ENCODE measurements at places on chromosomes 2 and 18.

GRCh38 chr18:23521907-23522306 is 18.6 kb downstream of the RMC1 start:
- DNase-seq: no peak

- DNase-seq: no peak
These were observed 4.7 kb downstream of the RAB3GAP1 start for GRCh38 chr2:135056790-135057189.

GRCh38 chr18:24189664-24190346 is 50.9 kb downstream of the CABYR start:
- no peak for DNase-seq

- no peak for DNase-seq
These were observed 6.7 kb downstream of the RAMP1 start for GRCh38 chr2:237866101-237866621.

DNA sequence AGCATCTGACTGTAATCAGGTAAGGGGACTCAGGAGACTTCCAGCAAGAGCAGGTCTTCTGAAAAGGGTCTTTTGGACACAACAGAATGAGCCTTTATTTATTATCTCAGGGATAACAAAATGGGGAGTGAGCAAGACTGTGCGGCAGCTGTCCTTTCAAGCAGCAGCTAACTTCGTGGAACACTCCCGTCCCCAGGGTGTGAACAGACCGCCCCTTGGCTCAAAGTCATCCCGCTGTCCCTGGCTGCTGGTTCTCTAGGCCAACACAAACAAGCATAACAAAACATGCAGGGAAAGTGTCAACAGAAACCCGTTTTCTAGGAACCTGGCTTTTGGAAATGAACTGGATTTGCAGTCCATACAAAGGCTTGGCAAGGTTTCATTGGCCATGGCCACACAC is 787.9 kb upstream of the FANCL start:
- DNase-seq: no peak

GRCh38 chr2:37851828-37852584 is 73.1 kb upstream of the RMDN2 start:
- no peak for DNase-seq

DNA sequence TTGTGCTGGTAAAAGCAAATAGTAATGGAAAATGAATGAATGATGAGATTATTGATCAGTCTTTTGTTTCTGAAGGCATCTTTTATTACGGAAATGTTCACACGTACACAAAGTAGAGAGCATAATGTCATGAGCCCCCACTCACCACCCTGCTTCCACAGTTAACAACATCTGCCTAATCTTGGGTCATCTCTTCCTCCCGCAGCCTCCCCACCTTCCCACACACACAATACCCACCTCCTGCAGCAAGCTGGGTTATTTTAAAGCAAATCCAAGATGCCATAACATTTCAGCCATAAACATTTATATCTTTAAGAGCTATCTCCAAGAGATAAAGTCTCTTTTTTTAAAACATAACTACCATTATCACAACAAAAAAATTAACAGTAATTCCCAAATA is 36.3 kb downstream of the CYP27C1 start:
- no peak for DNase-seq
